ENCODE measurements at places on chromosomes 5 and 9.

DNA sequence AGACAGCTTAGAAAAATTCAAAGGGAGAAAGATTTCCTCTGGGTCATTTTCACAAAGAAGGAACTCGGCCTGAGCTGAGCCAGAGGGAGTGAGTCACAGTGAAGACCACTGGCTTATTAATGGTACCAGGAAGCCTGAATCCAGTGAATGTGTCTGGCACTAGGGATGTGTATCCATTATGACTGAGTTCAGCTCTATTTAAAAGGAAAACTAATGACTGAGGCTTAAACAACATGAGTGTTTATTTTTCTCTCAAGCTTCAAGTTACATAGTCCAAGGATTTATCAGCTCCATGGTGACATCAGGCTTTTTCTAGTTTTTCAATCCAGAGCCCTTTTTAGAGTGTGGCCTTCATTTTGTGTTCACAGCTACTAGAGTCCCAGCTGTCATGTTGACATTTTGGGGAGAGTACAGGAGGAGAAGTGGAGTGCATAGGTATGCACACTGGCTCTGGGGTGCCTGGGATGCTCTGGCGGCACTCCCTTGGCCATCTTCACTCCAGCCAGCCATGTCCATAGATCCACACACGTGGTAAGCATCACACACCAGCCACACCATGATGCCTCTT, 159.5 kb upstream of the ERCC6L2 start:
- H3K4me1 ChIP-seq: no peaks in the 10 kb centered on the region
- no peak for DNase-seq
- no peak overlapping the region for H3K27ac ChIP-seq
- no peaks in the 10 kb centered on the region for H3K36me3 ChIP-seq
- H3K4me3 ChIP-seq: no peak overlapping the region
- no peaks in the 10 kb centered on the region for H3K27me3 ChIP-seq

GRCh38 chr5:35345222-35345621, 114.9 kb upstream of the PRLR start:
- H3K27me3 ChIP-seq: no peaks in the 10 kb centered on the region
- no peaks in the 10 kb centered on the region for H3K36me3 ChIP-seq
- H3K27ac ChIP-seq: no peak overlapping the region
- DNase-seq: no peak

- no peaks in the 10 kb centered on the region for H3K27me3 ChIP-seq
- H3K4me1 ChIP-seq: no peaks in the 10 kb centered on the region
- H3K4me3 ChIP-seq: no peak overlapping the region
- DNase-seq: no peak
- H3K27ac ChIP-seq: no peak overlapping the region
Observed at GRCh38 chr5:44246986-44247385, 142.2 kb downstream of the FGF10 start.

- DNase-seq: no peak
- H3K27me3 ChIP-seq: no peaks in the 10 kb centered on the region
- H3K4me3 ChIP-seq: no peak overlapping the region
- no peak overlapping the region for H3K27ac ChIP-seq
Observed at GRCh38 chr5:9534881-9535517, 10.9 kb downstream of the SEMA5A start.

DNA sequence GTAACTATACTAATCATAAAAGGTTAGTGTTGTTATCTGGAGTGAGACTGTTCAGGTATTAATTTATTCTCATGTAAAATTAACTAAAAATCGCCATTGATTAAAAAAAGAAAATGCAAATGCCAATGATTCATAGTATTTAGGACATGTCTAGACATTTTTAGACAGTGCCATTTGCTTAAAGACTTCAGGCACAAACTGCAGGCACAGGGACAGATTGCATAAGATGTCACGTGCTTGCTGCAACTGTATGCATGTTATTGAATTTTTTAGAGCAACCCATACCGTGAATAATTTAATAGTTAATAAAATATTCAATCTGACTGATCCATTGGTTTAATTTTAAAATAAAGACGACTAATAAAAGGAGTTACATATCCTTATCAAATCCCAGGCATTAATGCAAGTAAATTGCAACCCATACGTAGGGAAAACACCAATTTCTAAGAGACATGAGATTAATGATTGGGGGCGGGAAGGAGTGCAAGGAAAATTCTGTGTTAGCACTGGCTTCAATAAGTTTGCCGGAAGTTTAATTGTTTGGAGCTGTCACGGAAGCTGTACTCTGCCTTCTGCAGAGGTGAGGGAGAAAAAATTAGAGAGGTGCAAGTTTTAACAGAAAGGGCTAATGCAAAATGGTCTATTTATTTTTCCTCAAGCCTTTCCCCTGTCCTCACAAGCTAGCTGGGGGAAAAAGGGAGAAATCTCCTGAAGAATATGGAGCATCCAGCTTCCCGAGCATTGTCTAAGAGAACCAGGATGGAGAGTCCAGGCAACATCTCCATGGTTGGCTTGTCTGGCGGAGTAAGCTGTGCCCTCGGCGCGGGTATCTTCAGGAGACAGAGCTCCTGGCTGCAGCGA, 2.9 kb downstream of the EDIL3 start:
- no peaks in the 10 kb centered on the region for H3K36me3 ChIP-seq
- H3K27ac ChIP-seq: peak overlapping the region; percentile 94
- H3K4me1 ChIP-seq: peaks cover 16% of the 10 kb centered on the region

DNA sequence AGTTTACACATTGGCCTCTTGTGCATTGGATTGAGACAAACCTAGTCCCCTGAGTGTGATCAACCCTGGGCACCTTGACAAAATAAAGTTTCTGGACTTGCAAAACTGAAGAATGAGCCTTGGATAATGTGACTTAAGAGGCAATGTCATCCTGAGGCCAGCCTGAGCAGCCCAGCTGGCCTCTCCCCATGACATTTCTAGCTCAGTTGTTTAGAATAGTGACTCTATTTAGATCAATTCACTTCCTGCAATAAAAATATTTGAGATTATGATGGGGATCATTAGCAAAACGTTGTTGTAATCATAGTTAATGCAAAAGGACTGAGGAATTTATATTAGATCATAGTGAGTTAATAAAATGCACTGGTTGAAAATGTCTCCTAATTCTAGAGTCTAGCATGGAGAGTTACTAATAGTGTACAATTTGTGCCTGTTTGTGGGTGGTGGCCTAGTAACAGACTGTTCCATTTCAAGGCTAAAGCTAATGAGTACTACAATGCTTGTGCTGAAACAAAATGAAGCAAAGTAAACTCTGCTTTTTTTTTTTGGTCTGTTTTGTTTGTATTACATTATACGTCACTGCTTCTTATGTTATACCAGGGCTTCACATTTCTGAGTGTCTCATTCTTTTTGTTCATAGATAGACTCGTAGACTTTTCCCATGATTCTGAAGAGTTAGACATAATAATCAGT, 10.9 kb upstream of the RHOBTB3 start:
- no peaks in the 10 kb centered on the region for H3K27me3 ChIP-seq
- no peak overlapping the region for H3K4me3 ChIP-seq

- H3K36me3 ChIP-seq: no peaks in the 10 kb centered on the region
- H3K27me3 ChIP-seq: peaks cover 3% of the 10 kb centered on the region
- DNase-seq: no peak
- no peaks in the 10 kb centered on the region for H3K4me1 ChIP-seq
- H3K4me3 ChIP-seq: no peak overlapping the region
Observed at GRCh38 chr5:96517295-96517694, 84.2 kb upstream of the PCSK1 start.

- H3K4me1 ChIP-seq: no peaks in the 10 kb centered on the region
- no peaks in the 10 kb centered on the region for H3K27me3 ChIP-seq
- H3K4me3 ChIP-seq: no peak overlapping the region
- H3K27ac ChIP-seq: no peak overlapping the region
- H3K36me3 ChIP-seq: no peaks in the 10 kb centered on the region
Observed at GRCh38 chr5:62701036-62701435, 122.4 kb downstream of the LRRC70 start.

- H3K27me3 ChIP-seq: no peaks in the 10 kb centered on the region
- DNase-seq: no peak
- no peaks in the 10 kb centered on the region for H3K36me3 ChIP-seq
- peaks cover 31% of the 10 kb centered on the region for H3K4me1 ChIP-seq
Observed at GRCh38 chr9:121699571-121700164, 48.2 kb downstream of the DAB2IP start.

DNA sequence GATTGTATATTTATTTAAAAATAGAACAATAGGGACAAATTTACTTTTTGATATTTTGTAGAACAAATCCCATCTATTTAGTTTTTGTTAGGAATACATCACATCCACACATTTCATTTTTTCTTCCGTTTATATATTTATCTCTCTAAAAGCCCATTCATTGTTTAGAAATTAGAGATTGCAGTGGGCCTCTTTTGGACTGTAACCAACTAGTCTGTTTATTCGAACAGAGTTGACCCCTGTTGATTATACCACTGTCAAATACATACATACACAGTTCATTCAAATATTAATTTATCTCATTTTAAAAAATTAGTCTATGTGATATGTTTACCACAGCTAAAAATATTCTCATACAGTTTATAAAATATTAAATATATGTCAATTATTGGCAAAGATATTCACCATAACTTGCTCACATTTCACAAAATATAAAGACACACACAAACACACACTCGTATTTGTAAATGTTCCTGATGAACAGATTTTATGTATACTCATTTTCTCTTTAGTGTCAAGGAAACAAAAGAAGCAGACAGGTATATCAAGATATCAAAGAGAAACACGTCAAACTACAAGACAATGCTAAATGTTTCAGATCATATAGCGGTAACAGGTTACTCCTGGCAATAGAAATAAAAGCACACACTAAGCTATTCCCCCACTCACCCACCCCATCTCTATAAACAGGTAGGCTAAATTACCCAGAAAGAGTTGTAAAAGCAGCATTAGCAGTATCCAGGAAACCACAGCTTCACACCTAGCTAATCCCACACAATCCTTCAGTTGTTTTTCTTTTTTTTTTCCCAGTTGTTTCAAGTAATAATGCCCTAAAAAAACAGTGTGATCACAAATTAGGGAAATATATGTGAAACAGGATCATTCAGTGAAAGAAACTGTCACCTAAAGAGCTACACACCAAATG, 283.9 kb downstream of the ADAMTS6 start:
- DNase-seq: no peak
- no peak overlapping the region for H3K27ac ChIP-seq
- no peaks in the 10 kb centered on the region for H3K27me3 ChIP-seq
- no peak overlapping the region for H3K4me3 ChIP-seq
- H3K4me1 ChIP-seq: no peaks in the 10 kb centered on the region

DNA sequence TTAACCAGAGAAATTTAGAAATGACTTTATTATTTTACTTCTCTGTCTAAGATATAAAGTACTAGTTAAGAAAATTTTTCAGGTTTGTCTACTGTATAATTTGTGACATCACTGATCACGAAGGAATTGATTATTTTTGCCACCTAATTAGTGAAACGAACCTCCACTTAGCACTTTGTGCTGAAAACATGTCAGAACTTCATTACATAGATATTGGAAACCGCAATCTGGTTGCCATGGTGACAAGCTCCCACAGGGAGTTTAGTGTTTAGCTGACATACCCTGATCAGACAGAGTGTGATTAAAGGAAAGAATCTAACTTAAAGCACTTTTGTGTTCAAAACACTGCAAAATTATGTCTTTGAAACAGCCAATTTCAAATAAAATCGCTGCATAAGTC, 668.4 kb upstream of the CCNG1 start:
- no peak overlapping the region for H3K27ac ChIP-seq
- peaks cover 5% of the 10 kb centered on the region for H3K4me1 ChIP-seq
- no peak overlapping the region for H3K4me3 ChIP-seq
- H3K36me3 ChIP-seq: no peaks in the 10 kb centered on the region
- no peaks in the 10 kb centered on the region for H3K27me3 ChIP-seq

DNA sequence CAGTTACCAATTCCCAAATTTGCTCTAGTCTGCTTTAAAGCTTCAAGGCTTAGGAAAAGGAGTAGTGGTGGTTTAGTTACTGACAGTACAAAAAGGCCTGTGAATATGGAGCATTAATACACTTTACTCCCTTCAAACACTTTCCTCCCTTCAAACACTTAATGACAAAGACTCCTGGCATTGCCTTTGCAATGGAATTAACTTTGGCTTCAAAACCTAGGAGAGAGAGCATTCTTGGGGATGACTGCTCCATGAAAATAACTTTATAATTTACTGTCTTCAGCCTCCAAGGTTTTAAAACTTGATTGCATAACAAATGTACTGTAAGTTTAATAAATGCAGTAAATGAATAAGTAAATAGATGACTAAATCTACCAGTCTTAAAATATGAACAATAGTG, 185.6 kb downstream of the TRPM3 start:
- H3K27ac ChIP-seq: no peak overlapping the region
- no peaks in the 10 kb centered on the region for H3K27me3 ChIP-seq
- no peaks in the 10 kb centered on the region for H3K4me1 ChIP-seq
- H3K36me3 ChIP-seq: no peaks in the 10 kb centered on the region
- no peak for DNase-seq

- no peaks in the 10 kb centered on the region for H3K36me3 ChIP-seq
- DNase-seq: no peak
- no peak overlapping the region for H3K4me3 ChIP-seq
- H3K27ac ChIP-seq: no peak overlapping the region
- H3K4me1 ChIP-seq: peaks cover 43% of the 10 kb centered on the region
- H3K27me3 ChIP-seq: peaks cover 62% of the 10 kb centered on the region
Observed at GRCh38 chr5:2169850-2170760, 287.4 kb upstream of the IRX4 start.

- H3K36me3 ChIP-seq: peaks cover 3% of the 10 kb centered on the region
- H3K27ac ChIP-seq: no peak overlapping the region
- no peak overlapping the region for H3K4me3 ChIP-seq
- peaks cover 6% of the 10 kb centered on the region for H3K4me1 ChIP-seq
Observed at GRCh38 chr9:18542837-18543405, 69.0 kb downstream of the ADAMTSL1 start.

- DNase-seq: no peak
- no peaks in the 10 kb centered on the region for H3K27me3 ChIP-seq
- peaks cover 19% of the 10 kb centered on the region for H3K36me3 ChIP-seq
- peak overlapping the region; percentile 97 for H3K4me3 ChIP-seq
Observed at GRCh38 chr5:149345892-149346222, 558 bp downstream of the GRPEL2 start.

DNA sequence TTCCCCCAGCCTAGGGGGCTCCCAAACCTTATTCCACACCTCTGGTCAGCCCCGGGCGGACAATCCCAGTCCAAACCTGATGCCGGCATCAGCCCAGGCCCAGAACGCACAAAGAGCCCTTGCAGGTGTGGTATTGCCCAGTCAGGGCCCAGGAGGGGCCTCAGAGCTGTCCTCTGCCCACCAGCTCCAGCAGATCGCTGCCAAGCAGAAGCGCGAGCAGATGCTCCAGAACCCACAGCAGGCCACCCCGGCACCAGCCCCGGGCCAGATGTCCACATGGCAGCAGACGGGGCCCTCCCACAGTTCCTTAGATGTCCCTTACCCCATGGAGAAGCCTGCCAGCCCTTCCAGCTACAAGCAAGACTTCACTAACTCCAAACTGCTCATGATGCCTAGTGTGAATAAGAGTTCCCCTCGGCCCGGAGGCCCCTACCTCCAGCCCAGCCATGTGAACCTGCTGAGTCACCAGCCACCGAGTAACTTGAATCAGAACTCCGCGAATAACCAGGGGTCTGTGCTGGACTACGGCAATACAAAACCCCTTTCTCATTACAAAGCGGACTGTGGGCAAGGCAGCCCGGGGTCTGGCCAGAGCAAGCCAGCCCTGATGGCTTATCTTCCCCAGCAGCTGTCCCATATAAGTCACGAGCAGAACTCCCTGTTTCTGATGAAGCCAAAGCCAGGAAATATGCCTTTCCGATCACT, 27.6 kb upstream of the LTC4S start:
- DNase-seq: no peak
- H3K36me3 ChIP-seq: peaks cover 12% of the 10 kb centered on the region
- H3K27ac ChIP-seq: no peak overlapping the region
- no peaks in the 10 kb centered on the region for H3K27me3 ChIP-seq
- H3K4me3 ChIP-seq: no peak overlapping the region
- peaks cover 25% of the 10 kb centered on the region for H3K4me1 ChIP-seq
